ENCODE measurements at places on chromosomes 1 and 21.

GRCh38 chr1:174097426-174097825 is 61.9 kb upstream of the RABGAP1L start:
- DNase-seq: no peak

DNA sequence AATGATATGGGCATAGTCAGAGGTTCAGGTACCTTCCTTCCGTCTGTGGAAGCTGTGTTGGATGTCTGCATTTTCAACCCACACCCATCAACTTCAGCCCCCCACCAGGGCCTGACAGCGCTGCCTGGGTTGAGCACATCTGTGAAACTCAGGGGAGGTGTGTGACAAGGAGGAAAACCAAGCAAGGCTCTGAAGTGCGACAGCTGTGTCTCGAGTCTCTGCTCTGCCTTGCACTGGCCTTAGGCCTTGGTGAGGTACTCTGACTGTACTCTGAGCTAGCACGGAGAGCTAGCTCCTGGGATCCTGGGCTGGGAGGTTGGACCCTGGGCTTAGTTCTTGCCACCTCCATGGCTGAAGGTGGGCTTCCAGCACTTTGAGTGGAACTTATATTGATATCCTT is 9.1 kb downstream of the VANGL2 start:
- no peak for DNase-seq

GRCh38 chr1:81921851-81922462 is 121.2 kb downstream of the ADGRL2 start:
- no peak for DNase-seq

DNA sequence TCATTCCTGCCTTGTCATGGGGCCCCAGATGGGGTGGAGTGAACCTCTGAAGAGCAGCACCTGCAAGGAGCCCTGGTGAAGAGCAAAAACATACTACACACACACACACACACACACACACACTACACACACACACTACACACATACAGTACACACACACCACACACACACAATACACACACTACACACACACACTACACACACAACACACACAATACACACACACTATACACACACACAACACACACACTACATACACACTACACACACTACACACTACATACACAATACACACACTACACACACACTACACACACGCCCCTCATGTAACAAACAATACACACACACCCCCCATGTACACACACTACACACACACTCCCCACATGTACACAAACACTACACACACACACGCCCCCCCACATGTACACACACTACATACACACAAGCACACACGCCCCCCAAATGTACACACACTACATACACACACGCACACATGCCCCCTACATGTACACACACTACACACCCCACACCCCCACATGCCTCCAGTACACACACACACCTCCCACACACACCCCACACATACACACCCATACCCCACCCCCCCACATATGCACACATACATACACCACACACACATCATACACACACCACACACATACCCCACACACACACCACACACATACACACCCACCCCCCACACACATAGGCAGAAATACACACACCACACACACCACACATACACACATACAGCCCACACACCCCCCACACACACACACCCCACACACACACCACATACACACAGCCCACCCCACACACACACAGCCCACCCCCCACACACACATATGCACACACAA is 9.3 kb downstream of the SLC2A5 start:
- DNase-seq: no peak

- peak; percentile 64 for DNase-seq
Observed at GRCh38 chr1:160169553-160170399, 18.4 kb downstream of the ATP1A4 start.

DNA sequence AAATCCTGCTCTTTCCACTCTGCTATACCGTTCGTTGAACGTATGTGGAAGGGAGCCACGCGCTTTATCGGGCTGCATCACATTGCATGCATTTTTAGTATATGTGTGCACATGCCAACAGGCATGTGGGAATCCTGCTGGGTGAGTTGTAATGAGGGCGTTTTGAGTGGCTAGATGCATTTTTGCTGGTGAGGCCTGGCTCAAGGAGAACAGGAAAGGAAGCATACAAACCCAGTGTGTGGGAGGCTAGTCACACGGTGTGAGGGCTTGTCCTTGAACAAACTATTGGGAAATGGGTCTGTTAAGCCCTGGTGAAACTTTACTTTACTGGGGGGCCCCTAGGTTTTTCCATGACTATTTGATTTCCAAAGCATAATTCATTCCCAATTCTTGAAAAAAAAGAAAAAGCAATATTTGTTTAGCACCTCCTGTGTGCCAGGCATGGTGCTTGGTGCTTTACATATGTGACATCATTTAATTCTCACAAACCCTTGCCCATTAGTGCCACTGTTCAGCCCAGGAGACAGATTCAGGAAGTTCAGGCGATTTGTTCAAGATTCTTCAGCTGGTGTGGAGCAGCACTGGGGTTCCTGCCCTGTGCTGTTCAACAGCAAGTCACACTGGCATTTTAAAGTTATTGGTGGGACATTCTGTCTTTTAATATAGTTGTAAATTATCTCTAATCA is 25.6 kb upstream of the JUN start:
- DNase-seq: no peak

- no peak for DNase-seq
Observed at GRCh38 chr1:99176753-99177152, 87.5 kb upstream of the PLPPR4 start.

DNA sequence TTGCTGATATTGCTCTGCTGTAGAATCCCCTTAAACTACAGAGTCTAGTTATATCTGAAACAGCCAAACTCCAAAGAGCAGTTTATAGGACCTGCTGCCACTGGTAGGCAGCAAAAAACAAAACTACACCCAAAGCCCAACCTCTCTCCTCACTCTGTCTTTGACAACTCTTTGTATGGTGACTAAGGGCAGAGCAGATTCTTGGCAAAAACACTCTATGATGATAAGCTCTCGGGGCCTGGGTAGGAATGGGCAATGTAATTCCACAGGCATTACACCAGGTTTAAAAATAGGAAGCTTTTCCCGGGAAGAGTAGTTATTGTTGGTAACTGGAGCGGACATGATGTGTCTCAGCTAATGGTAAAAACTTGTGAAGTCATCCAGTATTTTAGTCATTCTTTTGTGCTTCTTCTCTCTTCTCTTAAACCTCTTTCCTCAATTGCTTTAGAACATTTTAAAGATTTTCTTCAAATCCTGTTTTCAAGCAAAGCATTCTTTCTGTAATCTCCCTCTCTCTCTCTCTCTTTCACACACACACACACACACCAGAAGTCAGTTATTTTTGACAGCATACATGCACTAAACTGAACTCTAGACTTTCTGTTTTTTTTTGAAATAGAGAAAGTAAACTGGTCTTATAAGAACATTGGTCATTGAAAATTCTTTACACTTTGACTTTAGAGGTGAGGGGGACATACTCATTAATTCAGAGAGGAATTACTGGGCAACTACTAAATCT is 193.5 kb downstream of the PAPPA2 start:
- DNase-seq: no peak

- DNase-seq: no peak
Observed at GRCh38 chr1:3863231-3863935, 6.1 kb downstream of the DFFB start.

- DNase-seq: no peak
Observed at GRCh38 chr1:152996633-152997400, 4.7 kb upstream of the SPRR3 start.

- DNase-seq: no peak
Observed at GRCh38 chr1:3733883-3734589, 18.2 kb upstream of the CCDC27 start.

DNA sequence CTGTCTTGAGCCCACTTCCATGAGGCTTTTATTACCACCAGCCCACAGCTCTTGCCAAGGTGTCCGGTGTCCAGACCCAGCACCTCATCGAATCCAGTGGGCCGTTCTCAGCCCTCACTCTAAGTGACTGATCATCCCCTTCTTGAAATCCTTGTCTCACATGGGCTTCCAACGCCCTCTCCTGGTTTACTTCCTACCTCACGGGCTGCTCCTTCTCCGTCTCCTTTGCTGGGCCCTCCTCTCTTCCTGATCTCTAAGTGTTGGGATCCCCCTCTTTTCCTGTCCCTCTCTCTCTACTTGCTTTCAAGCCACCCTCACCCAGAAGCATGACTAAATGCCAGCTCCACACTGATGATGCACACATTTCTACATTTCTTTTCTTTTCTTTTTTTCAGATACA is 9.0 kb upstream of the RHBG start:
- DNase-seq: no peak

GRCh38 chr1:62082456-62083363 is 111.9 kb upstream of the L1TD1 start:
- peak; percentile 22 for DNase-seq

DNA sequence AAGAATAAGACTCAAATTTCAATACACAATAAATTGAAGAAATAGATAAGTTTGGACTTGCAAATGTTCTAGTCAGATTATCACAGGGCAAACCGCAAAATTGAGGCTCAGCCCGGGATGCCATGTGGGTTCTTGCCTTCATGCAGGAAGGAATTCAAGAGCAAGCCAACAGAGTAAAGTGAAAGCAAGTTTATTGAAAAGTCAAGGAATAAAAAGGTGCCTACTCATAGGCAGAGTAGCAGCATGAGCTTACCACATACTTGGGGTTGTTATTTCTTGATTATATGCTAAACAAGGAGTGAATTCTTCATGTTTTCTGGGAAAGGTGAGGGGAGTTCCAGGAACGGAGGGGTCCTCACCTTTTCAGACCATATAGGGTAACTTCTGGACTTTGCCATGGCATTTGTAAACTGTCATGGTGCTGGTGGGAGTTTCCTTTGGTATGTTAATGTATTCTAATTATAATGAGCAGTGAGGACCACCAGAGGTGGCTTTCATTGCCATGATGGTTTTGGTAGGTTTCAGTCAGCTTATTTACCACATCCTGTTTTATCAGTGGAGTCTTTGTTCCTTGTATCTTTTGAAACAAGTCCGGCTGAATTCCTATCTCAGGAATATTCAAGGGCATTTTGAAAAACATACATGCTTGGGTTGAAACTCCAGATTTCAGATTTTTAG is 2.0 kb upstream of the OR2AK2 start:
- DNase-seq: peak; percentile 8

- no peak for DNase-seq
Observed at GRCh38 chr1:245763873-245764331, 609.1 kb downstream of the KIF26B start.

DNA sequence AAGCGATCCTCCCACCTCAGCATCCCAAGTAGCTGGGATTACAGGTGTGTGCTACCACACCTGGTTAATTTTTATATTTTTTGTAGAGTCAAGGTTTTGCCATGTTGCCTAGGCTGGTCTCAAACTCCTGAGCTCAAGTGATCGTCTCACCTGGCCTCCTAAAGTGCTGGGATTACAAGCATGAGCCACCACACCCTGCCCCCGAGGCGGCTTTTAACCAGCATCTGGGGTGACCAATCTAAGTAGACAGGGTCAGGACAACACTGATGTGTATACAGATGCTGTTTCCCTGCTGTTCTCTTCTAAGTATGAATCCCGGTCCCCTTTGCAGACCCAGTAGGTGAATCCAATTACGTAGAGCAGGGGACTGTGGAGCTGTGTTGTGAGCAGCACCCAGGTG is 23.9 kb downstream of the THAP3 start:
- no peak for DNase-seq

DNA sequence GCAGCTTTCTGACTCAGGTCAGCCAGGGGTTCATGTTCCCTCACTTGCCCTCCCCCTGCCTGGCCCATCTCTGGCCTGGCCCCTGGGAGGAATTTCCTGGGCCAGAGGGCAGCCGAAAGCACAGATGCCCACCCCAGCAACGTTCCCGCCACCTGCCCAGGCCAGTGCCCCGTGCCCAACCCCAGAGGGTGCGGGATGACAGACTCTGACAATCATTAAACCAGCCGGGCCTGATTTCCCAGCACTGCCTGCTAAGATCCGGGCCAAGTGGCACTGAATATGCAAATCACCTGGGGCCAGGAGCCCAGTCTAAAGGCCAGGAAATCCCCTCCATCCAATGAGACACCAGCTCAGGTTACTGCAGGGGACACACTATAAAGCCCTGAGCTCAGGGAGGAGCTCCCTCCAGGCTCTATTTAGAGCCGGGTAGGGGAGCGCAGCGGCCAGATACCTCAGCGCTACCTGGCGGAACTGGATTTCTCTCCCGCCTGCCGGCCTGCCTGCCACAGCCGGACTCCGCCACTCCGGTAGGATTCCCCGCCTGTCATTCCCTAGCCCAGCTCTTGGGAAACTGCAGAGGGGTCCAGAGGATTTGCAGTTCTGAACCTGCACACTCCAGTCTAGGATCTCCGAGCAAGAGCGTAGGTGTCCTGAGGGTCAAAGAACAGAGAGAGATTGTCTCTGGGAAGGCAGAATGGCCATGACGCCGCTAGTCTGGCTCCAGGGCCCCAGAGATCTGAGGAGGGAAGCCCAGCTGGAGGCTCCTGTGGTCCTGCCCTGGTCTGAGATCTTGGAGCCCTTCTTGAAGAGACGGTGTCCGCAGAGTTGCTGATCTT is at the start of gene ELF3:
ELF3 (plus strand) TSS at position 408 of the 836 bp plus-strand sequence. CDS start 550 bp downstream, outside the sequence.
- no peak for DNase-seq

DNA sequence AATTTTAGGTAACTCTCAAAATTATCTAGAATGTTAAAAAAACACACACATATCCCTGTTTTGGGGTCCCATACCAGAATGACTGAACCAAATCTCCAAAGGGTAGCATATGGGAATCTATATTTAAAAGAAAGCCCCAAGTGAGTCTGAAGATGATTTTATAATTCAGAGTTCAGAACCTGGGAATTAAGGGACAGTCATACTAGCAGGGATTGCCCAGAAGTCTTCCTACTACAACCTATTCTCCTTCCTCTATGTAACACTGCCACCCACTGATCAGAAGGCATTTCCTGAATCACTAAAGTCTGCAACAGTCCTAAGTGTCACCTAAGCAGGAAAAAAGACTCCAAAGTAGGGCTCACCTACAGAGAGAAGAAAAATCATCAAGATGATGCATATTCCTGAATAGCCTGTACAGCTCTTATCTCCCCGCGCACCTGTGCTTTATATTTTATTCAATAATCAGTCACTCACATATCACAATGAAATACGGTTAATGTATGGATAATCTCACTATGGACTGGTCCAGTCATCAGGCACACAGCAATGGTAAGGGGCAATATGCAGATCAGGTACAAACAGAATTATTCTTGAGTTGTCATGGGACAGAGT is 4.9 kb downstream of the RGS1 start:
- no peak for DNase-seq

DNA sequence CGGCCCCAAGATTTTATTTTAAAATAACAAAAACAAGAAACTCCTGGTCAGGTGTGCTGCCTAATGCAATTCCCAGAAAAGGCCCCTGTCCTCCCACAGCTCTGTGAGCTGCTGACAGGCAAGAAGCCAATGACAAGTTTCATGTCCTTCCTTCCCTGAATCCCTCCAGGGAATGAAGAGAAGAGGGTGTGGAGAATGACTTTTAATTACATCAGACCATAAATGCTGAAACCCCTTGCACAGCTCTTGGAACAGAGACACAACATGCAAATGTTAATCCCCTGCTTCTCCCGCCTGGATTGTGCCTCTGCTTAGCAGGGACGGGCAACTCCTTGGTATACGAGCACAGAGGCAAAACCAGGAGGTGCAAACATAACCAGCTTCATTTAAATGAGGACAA is 228.1 kb upstream of the CAMK1G start:
- DNase-seq: no peak

Measured in activated naive CD8-positive, alpha-beta T cell treated with anti-CD3 and anti-CD28 coated beads for 36 hours (primary cell).